ELR (cell line): ENCODE measurements at places on chromosomes 6 and 20.

- DNase-seq = no peak
These were observed 62.4 kb upstream of the FERMT1 start for GRCh38 chr20:6185268-6185667.

DNA sequence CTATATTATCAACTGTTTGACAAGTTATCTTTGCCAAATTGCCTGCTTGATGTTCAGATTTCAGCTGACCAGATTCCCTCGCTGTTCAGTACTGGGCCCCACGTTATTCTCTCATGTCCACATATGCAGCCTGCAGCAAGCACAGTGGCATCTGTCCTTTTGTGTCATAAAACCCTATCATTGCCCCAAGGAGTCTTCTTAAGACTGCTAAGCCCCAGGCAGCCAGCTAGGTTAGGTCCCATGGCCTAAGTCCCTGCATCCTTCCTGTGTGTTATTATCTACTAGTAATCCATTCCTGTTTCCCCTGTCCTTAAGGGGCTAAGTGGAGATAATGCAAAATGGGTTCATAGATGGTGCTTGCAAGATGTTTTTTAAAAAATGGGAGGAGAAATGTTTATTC, 7.2 kb downstream of the KDM1B start:
- DNase-seq = no peak

- DNase-seq = peak; percentile 55
These were observed 122.4 kb downstream of the MRPL14 start for GRCh38 chr6:44004625-44005506.

- peak; percentile 83 for DNase-seq
These were observed 61.6 kb upstream of the SNX9 start for GRCh38 chr6:157761331-157761921.

DNA sequence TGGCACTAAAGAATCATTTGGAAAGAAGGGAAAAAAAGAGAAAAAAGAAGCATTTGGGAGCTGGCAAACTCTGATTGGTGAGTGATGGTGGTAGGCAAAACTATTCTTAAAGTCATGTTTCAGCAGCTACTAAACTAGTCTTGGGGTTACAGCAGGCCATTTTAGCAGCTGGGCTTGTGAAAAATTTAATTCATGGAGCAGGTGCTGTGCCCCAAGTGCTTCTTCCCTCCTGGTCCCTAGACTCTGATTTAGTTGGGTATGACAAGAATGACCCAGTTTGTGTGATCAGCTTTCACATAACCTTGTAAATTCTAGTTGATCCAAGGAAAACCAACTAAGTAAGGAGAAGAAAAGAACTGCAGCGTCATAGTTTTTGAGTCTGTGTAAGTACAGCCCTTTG, 1.1 kb upstream of the ASIP start:
- no peak for DNase-seq

DNA sequence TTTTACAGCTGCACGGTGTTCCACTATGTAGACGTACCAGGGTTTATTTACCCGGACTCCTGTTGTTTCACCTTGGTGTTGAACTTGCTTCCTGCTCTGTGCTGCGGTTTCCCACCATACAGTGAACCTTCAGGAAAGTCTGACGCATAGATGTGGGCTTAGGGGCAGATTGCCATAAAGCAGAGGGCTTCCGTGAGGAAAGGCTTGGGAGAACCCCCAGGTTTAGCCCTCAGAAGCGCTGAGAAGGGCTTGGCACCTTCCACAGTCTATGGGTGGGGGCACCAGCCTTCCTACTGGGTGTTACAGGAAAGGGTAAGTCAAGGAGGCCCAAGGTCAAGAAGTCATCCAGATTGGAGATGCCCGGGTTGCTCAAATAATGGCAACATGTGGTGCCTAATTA, 19.2 kb upstream of the MRPS18A start:
- DNase-seq = no peak

DNA sequence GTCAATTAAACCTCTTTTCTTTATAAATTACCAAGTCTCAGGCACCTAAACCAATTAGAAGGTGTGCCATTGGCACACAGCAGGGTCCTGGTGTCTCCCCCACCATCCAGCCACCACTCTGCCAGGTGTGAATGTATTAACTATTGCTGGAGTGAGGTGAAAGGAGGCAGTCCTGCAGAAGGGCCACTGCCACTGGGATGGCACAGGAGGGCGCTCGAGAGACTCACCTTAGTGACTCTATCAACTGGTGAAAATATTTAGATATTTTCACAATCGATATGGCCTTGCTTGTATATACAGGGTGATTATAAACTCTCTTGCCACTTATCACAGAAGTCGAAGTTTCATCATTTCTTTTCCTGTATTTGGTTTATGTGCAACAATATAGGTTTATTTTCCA, 145.6 kb upstream of the ESR1 start:
- peak; percentile 32 for DNase-seq

DNA sequence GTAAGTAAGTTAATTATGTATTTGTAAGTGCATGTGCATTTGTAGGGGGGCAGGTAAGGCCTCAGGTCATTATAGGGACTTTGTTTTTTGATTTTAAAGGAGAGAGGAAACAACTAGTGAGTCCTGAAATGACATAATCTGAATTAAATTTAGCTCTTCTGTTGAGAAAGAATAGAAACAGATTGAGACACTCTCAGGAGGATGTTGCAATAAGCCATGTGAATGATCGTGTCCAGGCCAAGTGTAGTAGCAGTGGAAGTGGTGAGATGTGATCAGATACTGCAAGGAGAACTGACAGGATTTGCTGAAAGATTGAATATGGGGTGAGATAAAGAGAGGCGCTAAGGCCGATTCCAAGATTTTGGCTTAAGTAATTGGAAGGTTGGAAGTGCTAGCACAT, 2.6 kb upstream of the CENPW start:
- DNase-seq = peak; percentile 12

- no peak for DNase-seq
These were observed 143.4 kb downstream of the PXDC1 start for GRCh38 chr6:3608159-3608558.

DNA sequence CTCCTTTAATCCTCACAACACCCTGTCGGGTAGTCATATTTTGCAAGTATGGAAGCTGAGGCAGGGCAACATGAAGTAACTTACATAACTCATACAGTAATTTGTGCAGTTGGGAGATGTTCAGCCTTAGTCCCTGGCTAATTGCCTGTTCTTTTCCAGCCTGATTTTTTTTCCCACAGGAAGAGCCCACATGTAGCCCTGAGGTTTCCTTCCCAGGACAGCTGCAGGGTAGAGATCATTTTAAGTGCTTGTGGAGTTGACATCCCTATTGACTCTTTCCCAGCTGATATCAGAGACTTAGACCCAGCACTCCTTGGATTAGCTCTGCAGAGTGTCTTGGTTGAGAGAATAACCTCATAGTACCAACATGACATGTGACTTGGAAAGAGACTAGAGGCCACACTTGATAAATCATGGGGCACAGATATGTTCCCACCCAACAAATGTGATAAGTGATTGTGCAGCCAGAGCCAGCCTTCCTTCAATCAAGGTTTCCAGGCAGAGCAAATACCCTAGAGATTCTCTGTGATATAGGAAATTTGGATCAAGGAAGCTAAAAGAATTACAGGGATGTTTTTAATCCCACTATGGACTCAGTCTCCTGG, 5.0 kb upstream of the BTN2A1 start:
- no peak for DNase-seq

DNA sequence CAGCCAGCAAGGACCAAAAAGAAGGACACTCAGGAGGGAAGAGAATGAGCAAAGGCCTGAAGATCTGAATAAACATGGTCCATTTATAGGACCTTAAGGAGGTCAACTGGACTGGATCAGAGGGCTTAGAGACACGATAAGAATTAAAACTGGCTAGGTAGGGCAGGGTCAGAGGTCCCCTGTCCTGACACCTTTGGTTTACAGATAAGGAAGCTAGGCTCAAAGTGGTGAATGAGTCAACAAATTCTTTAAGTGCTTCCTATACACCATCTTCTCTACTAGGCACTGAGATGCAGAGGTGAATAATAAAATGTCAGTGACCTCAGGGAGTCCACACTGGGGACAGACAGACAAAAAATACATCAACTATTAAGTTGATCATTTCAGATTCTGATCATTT, 70.3 kb downstream of the HIVEP2 start:
- DNase-seq = peak; percentile 54

- no peak for DNase-seq
These were observed 532 bp upstream of the NKAIN4 start for GRCh38 chr20:63254606-63255384.

DNA sequence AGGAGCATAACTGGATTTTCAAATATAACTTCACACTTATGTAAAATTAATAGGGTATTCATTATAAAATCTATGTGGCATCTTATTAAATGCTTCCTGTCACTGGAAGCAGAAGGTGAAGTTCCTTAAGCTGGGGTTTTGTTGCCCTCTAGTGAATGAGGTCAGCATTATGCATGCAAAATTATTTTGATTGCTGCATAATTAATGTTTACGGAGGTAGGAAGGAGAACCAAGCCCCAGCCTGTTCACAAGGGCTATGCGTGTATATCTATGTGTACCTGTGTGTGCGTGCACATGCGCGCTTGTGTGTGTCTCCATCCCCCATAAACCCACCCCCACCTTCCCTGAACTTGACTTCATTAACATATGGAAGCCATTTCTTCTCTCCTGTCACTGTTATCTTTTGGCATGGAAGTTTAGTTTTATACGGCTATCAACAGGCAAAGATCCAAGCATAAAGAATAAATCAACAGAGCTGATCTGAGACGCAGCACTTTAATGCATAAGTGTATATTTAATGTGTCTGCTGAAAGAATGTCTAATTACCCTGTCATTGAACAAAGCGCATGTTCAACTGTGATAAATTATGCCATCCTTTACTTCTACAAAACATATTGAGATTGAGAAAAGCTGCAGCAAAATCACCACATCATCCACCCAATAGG, 90.2 kb upstream of the CDH4 start:
- peak; percentile 40 for DNase-seq

DNA sequence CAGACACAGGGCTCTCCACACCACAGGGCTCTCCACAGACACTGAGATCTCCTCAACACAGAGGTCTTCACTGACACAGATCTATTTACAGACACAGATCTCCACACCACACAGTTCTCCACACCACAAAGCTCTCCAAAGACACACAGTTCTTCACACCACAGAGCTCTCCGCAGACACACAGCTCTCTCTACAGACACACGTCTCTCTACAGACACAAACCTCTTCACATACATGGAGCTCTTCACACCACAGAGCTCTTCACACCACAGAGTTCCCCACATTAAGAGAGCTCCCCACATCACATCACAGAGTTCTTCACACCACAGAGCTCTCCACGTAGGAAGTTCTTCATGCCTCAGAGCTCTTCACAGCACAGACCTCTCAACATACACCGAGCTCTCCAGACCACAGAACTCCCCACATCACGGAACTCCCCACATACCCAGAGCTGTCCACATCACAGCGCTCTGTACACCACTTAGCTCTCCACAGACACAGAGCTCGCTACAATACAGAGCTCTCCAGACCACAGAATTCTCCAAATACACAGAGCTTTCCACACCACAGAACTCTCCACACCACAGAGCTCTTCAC, 53.9 kb downstream of the ERMARD start:
- no peak for DNase-seq

- no peak for DNase-seq
These were observed 144.0 kb downstream of the BCKDHB start for GRCh38 chr6:80250391-80250997.

DNA sequence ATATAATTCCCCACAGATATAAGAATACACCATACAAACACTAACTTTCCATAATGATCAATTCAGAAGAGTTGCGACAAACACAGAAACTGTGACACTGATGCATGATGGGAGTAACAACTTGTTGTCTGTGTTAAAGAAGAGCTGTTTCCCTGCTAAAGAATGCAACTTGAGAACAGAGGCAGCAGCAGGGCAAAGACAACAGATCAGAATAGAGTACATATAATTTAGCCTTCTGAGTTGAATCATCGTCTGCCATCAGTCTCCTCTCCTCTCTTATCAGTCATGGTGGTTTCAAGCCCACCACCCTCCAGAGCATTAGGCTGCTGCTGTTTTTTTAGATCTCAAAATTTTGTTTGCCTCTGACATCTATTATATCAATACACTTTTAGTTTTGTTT, 280.4 kb downstream of the UBE3D start:
- no peak for DNase-seq

DNA sequence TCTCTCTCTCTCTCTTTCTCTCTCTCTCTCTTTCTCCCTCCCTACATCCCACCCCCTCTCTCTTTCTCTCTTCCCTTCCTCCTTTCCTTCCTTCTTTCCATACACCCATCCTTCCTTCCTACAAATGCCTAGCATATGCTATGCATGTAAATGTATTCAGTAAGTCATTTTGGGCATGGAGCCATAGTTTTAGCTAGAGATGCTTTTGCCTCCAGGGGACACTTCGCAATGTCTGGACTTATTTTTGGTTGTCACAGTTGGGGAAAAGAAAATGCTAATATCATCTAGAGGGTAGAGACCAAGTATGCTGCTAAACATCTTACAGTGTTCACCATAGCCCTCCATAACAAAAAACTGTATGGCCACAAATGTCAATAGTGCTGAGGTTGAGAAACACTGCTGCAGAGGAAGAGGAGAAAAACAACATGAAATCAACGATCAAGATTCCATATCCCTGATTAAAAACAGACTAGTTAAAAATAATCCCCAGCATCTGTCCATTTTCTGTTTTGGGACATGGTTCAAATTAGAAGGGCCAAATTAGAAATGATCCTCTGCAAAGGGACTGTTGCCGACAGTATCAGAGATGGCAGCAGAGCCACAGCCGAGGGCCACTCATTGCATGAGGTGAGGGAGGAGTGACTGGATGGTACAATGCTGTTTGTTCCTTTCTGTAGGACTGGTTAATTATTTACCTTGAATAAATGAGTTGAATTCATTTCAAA, 152.7 kb downstream of the SH3BGRL2 start:
- no peak for DNase-seq

DNA sequence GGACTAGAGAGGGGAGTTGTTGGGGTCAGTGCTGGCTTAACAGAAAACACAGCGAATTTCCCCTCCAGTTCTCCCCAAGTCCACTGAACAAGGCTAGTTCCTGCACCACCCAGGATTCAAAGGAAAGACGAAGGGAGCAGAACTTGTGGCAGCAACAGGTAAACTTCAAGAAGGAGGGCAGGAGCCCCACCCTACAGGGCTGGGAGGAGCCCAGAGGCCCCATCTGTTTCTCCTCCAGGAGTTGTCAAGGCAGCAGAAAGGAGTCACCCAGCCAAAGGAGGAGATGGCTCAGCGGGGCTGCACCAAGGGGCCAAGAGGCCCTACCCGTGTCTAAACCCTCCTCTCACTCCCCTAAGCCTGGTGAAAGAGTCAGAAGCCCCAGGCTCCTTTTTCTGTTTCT, 1.7 kb downstream of the SAPCD1 start:
- no peak for DNase-seq
